ENCODE measurements at places on chromosomes 1 and 21. TPM values are rescaled to one million over a fixed set of nuclear protein-coding genes. Genes with fewer than 3 reads are reported as not detected.

PATJ gene
- polyA plus RNA-seq = 5.2 TPM

CFAP45 gene
- 0.56 TPM for polyA plus RNA-seq

MAGOH gene
- 24.9 TPM for polyA plus RNA-seq

PGLYRP3 gene
- polyA plus RNA-seq = not detected

KIF26B gene
- 3.0 TPM for polyA plus RNA-seq

IRF6 gene
- 0.94 TPM for polyA plus RNA-seq

DNA sequence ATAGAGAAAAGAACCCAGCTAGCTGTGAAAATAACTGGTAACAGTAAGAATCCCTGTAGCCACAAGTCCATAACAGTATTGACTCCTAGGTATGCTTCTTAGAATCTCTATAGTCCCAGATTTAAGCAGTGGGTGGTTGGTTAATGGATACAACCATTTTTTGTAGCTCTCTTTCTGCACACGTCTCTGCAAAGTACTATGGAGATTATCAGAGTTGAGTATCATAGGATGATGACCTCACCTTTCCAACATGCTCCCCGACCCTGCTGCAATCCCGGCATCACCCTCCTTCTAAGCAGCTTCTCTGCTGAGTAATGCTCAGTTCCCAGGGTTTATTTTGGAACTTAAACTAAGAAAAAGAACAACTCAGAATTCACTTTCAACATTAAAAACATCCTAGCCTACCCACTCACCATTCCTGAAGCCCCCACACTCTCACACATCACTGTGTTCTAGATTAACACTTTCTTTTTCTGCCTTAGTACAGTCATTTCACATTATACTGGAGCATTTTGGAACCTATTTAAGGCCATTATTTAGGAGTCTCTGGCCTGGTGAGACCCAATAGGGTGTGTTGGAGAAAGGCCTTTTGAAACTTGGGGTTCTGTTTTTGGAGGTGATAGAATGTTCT is 2.7 kb downstream of the MLLT11 start:
- peak; percentile 58 for DNase-seq

GRCh38 chr1:118998171-118998570 is 10.0 kb upstream of the TBX15 start:
- no peak for DNase-seq

DNA sequence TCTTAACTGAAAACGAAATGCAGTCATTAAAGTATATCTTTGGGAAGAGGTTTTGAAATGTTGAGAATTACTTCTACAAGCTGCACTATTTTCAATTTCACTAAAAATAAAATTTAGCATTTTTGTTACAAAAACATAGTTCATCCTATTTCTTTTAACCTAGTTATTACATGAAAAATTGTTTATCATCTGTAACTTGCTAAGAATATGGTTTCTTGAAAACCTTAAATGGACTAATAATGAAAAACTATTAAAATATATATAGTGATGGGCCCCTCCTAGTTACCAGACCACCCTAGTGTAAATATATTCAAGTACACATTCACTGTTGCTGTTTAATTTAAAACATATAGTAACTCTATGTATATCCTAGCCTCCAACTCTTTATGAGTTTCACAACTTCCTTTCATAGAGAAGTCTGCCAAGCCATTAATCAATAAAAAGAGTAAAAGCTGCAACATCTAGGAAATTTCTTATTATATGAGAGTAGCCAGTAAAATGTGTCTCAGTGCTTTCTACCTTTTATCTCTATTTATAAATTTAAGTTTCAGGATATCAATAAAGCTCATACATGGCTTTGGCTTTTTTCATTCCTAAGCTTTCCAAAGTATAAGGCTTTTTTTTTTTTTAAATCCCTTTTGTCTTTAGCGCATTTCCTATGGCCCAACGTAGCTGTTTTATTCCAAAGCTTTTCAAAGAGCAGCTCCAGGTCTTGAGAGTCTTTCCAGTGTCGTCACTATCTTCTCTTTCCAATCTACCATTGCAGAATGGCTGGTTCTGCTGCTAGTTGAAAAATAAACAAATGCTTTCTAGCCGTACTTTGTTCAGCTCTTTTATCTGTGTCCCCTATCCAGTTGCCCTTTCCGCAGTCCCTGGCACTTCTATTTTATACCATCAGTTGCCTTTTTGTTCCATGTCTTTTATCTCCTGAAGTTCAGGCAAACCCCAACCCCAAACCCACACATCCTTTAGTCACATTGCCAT is 6.5 kb downstream of the IRF2BP2 start:
- no peak for DNase-seq

- DNase-seq = no peak
Observed at GRCh38 chr1:85334962-85335361, 58.5 kb upstream of the BCL10 start.

GRCh38 chr1:243946253-243946652 is 96.2 kb upstream of the AKT3 start:
- DNase-seq = no peak

GRCh38 chr1:62321446-62321845 is 2.2 kb upstream of the KANK4 start:
- peak; percentile 49 for DNase-seq

DNA sequence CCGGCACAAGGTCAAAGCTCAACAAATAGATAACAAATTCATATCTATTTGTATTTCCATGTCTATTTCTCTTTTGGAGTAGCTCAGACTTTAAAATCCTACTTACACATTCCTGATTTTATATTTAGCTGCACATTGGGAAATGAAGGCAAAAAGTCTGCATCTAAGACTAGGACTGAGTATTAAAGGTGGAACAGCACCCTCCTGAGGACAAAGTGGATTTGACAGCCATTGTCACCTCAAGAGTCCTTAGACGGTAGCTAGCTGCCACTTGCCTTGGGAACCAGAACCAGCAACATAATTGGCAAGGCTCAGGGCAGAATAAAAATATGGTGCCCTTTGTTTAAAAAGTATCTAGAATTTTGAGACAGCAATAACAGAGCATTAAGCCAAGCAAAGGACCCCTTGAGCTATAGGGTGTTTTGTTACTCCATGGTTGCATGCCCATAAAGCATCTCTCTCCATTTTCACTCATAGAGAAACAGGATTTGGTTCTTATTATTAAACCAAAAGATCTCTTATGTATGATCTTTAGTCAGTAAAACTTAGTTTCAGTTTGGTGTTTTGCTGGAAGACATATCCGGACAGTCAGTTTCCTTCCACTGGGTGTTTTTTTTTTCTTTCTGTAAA is 30.0 kb upstream of the SGIP1 start:
- no peak for DNase-seq

- DNase-seq = no peak
Observed at GRCh38 chr1:93559045-93559444, 111.1 kb downstream of the FNBP1L start.

DNA sequence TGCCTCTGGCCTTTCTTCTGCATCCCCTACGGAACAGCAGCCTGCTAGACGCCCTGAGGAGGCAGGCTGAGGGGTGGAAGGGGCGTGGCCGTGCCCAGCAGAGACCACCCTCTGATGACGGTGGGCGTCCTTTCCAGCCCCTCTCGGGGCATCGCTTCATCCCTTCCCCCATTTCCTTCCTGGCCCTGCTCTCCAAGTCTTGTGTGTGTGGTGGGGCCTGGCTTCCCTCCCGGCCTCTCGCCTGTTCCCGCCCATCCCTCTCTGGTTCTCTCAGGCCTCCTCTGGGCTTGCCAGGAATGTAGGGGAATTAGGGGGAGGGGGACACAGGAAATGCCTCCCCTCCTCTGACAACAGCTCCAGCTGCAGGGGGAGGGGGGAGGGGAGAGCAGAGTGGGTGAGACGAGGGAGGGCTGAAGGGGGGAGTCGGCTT is 51.1 kb downstream of the SKI start:
- peak; percentile 60 for DNase-seq

DNA sequence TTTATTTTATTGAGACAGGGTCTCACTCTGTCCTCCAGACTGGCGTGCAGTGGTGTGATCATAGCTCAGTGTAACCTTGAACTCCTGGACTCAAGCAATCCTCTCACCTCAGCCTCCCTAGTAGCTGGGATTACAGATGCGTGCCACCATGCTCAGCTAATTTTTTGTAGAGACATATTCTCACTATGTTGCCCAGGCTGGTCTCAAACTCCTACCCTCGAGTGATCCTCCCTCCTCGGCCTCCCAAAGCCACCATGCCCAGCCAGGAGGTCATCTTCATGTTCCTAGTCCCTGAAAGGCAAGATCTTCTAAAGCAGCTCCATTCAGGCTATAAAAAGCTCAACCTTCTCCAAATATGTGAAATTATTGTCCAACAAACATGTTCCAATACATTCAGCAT is 53.9 kb downstream of the TOR1AIP2 start:
- DNase-seq = no peak

DNA sequence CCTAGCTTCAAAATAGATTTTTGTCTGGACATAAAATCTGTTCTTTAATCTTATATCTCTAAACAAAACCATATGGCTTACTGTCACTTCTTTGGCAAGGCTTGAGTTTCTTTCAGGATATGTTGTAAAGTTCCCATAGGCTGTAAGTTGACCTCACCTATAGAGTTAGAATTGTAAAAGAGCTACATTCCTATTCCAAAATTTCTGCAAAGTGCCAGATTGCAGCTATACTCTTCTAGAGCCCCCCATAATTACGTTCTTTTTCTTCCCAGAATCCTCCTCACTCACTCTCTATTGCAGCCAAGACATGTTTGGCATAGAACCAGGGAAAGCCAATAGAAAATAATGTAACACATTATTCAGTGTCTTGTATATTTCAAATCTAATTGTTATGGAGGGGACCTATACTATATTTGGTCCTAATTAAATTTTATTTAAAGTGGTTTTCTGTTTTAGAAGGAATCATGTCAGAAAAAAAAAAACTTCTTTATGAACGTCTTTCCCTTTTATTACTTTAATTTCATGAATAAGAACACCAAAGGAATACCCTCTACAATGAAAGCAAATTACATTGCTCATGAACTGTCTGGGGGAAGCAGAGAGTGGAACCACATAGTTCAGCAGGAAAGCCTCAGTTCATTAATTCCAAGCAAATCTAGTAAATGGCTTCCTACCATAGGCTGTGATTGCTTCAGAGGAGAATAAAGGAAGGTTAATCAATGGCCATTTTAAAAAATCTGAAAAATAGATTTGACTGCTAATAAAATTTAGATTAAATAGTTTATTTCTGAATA is 22.3 kb downstream of the CTTNBP2NL start:
- DNase-seq = no peak

DNA sequence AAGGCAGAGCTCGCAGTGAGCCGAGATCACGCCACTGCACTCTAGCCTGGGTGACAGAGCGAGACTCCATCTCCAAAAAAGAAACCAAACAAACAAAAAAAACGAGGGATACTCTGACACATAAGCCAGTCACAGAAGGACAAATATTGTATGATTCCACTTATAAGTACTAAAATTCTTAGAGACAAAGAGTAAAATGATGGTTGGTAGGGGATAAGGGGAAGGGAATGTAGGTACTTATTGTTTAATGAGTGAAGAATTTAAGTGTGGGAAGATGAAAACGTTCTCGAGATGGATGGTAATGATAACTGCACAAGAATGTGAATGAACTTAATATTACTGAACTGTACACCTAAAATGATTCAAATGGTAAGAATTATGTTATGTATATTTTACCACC is 66.7 kb upstream of the GUCA2A start:
- DNase-seq = no peak

DNA sequence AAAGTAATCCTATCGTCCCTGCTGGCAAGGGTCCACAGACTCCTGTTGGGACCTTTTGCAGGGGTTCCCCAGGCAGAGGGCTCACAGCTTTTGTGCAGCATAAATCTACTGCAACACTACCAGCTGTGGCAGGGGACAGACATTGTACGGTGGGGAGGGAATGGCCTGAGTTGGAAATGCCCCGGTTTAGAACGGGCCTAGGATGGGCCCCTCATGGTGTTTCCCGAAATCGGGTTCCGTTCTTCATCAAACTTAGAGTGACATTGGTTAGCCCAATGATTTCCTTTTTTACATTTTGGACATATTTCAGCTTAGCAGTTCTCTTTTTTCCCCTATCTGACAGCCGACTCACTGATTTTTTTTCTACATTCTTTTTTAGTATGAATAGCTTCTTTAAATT is 26.5 kb upstream of the SAMD11 start:
- no peak for DNase-seq

GRCh38 chr1:175000697-175001187 is 995 bp downstream of the CACYBP start:
- no peak for DNase-seq

DNA sequence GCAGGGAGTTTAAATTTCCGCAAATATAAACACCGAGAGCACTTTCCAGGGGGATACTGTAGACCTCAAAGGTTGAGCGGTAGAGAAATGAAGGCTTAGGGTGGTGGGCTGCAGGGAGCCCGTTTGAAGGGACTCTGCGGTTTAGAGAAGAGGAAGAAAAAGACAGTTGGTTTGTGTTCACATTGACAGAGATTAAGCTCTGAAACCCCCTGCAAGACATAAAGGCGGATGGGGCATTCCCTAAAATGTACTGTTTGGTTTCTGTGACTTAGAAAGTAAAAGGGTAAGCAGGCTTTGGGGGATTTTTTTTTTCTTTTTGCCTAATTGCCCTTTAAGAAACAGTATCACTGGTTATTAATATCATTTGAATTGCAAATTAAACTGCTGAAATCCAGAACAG is 1.3 kb downstream of the KAZN start:
- DNase-seq = no peak

DNA sequence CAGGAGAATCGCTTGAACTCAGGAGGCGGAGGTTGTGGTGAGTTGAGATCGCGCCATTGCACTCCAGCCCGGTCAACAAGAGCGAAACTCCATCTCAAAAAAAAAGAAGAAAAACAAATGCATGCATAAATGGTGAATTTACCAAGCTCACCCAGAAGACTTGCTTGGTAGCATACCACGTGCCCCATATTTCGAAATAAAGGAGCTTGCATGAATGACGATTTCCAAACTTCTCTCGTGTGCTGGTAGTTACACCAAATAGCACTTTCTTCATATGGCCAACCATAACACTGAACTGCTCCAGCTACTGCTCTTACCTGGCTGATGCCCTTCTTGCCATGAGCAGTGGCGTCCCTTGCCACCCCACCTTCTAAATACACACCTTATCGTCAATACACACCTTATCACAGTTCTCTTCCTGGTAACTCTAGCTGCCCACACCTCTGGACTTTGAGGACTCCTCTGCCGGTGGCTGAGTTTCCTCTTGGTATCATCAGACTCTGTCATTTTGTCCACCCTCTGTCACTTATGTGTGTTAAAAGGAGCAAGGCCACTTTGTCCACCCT is 2.8 kb downstream of the DOP1B start:
- no peak for DNase-seq

DNA sequence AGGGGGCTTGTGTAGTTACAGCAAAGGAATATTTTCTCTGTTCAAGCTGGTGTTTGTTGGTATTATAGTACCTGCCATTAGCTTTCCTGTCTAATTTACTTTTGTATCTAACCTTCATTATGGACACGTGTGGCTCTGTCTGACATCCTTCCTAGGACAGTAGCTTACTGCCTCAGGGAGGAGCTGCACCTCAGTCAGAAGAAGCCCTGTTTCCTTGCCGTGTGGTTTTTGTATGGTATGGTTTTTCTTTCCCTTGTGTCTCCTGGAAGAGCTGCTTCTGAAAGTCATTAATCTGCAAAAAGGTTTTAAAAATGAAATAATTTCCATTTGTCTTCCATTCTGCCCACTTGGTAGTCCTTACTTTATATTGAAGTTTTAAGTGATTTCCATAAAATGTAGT is 17.4 kb upstream of the CRB1 start:
- no peak for DNase-seq

Data from BJ (cell line).